MCF 10A (cell line): ENCODE measurements at places on chromosomes 5 and 9. TPM values are rescaled to one million over a fixed set of nuclear protein-coding genes. Genes with fewer than 3 reads are reported as not detected.

Gene APBA1
- total RNA-seq: 0.07 TPM in 2 replicates

Gene ZNF454
- total RNA-seq: not detected in 2 replicates

Gene IFNA21
- total RNA-seq: not detected in 2 replicates

- DNase-seq: no peak
Measured at GRCh38 chr9:97188545-97188944, 118.9 kb upstream of the CCDC180 start.

Gene RNF180
- 6.0 and 7.4 TPM in 2 replicates for total RNA-seq

GRCh38 chr5:108786806-108787483 is 39.2 kb downstream of the FER start:
- DNase-seq: no peak

Gene RNF208
- total RNA-seq: 2.5 and 3.1 TPM in 2 replicates

GRCh38 chr5:10594591-10595210 is 30.8 kb downstream of the ANKRD33B start:
- DNase-seq: no peak

- no peak for DNase-seq
Measured at GRCh38 chr9:121707477-121708424, 56.3 kb downstream of the DAB2IP start.

DNA sequence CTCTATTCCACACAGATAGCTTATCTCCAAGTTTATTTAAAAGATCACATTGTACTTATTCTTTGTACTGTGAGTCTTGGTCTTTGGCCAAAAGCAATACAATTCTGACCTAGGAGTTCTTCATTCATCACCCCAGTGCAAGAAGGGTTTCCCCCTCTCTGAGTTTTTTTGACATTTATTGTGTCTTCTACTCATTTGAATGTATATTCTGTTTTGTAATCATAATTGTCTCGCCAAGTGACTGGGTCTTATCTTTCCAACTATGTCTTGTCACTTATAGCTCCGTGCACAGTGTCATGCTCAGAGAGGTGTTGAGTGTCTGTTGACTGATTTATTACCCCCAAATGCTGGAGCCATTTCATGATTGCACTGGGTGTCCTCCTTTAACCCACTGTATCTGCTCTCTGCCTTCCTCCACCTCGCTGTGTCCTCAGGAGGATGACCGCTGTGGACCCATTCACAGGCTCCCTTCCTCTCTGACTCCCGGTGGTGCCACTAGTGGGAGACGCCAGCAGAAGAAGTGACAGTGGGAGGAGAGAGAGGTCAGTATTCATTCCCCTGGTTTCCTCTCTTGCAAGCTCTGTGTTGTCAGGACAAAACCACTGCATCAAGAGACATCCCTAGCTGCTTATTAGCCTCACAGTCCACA is 11.2 kb upstream of the TRIO start:
- no peak for DNase-seq

GRCh38 chr5:109936996-109937395 is 247.3 kb downstream of the MAN2A1 start:
- no peak for DNase-seq

Gene IGIP
- 7.5 and 8.3 TPM in 2 replicates for total RNA-seq

DNA sequence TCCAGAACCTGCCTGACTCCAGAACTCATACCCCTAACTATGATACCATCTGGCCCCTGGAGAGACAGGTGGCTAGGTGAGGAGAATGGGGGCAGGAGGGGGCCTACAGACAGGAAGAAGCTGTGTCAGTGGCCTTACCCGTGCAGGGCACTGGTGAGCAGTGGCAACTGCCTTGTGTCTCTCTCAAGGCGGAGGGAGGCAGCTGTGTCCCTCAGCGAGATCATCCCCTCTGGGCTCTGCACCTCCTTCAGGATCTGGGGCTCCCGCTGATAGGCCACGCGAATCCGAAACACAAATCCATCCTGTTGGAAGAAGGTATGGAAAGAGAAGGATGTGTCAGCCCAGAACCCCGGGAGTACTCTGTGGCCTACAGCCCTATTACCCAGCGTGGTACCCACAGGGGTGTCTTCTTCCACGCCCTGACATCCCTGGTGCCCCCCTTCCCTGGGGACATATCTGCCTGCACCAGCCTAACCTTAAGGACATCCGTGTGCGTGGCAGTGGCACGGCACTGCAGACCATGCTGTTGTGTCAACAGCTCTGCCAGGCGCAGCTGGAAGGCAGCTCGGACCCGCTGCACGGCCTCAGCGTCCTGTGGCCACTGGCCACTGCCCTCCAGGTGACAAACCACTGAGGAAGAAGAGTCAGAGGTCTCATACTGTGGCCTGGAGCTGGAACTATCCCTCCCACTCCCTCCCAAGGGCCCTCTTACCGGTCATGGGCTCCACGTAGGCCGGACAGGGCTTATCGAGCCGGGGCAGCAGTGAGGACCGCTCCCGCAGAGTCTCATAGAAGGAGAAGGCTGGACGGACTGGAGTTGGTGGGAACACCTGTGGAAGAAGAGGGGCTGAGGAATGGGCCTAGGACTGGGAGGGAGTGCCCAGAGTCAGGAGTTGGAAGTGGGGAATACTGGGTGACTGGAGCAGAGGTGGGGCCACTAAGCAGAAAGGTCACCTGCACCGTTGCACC is 7.8 kb downstream of the NOL6 start:
- DNase-seq: no peak

Gene PTPA
- total RNA-seq: 90.8 and 91.8 TPM in 2 replicates

Gene PCDHGA11
- total RNA-seq: 0.30 and 0.76 TPM in 2 replicates

Gene PLK2
- 38.3 and 55.1 TPM in 2 replicates for total RNA-seq
